ENCODE measurements at places on chromosomes 13 and 19.

GRCh38 chr13:103156346-103156998 is 90.3 kb upstream of the SLC10A2 start:
- DNase-seq, result no peak

DNA sequence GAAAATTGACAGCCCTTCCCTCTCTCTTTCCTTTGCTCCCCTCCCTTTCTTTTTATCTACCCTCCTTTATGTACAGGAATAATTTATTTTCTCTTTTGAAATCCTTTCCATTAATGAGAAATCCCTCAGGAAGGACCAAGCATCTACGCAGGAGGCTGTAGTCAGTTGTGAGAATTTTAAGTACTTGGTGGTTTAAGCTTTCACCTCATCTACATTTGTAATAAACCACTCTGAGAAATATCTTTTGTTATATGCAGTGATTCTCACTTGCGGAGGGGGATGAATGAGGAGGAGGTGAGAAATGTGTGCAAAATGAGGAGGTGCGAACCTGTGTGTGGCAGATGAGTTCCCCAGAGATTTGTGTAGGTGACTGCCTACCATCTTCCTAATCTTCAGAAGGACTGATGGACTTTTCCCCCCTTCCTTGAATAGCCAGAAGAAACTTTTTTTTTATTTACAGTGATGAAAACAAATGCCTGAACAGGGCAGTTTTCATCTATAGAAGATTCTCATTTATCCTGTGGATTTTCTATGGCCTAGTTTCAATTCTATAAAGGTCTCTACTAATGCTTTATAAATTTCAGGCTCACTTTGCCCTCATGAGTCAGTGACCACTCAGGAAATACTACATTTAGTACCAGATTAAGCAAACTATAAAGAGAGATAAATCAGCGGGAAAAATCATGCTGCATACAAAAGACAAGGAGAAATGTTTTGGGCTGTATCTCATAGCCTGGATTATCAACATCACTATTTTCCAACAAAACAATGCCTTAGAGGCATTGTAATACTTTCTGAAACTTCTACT is 118.3 kb downstream of the LHFPL6 start:
- no peak for DNase-seq

GRCh38 chr19:47313754-47314295 is 4.2 kb downstream of the C5AR1 start:
- no peak for DNase-seq

DNA sequence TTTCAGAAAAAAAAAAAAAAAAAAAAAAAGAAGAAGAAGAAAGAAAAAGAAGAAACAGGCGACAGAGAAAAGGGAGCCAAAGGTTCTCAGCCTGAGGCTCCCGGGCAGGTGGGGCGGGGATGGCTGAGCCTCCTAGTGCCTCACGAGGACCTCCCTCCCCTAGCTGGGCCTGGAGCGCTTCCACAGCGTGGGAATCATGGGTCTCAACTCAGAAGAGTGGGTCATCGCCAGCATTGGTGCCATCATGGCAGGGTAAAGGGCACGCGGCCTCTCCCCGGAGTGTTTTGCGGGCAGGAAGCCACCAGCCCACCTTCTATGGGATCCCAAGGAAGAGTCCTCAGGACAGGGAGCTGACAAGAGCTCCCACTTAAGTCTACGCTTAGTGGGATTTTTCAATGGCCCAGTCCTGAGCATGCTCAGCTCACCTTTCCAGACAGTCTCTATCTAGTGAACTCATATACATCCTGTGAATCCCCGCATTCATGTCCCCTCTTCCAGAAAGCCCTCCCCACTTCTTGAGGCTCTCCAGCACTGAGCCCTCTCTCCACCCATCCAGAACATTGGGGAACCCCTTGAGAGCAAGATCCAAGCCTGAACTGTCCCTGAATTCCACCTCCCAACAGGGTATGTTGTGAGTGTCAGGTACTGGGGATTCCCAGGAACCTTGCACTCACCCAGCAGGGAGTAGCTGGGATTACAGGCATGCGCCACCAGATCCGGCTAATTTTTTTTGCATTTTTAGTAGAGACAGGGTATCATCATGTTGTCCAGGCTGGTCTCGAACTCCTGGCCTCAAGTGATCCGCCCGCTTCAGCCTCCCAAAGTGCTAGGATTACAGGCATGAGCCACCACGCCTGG is 69.6 kb downstream of the ACSBG2 start:
- DNase-seq, result no peak

- DNase-seq, result no peak
Observed at GRCh38 chr13:100196375-100196774, 107.5 kb downstream of the PCCA start.
